ENCODE measurements at places on chromosomes 4 and X. TPM values are rescaled to one million over a fixed set of nuclear protein-coding genes. Genes with fewer than 3 reads are reported as not detected.

MAD2L1 gene
- total RNA-seq = 6.3 TPM

TCEANC gene
- 6.0 TPM for total RNA-seq

STOX2 gene
- 17.6 TPM for total RNA-seq

PAK3 gene
- total RNA-seq = 7.7 TPM

LRCH2 gene
- 28.9 TPM for total RNA-seq

GABRA4 gene
- 5.3 TPM for total RNA-seq

PF4V1 gene
- total RNA-seq = not detected

DNA sequence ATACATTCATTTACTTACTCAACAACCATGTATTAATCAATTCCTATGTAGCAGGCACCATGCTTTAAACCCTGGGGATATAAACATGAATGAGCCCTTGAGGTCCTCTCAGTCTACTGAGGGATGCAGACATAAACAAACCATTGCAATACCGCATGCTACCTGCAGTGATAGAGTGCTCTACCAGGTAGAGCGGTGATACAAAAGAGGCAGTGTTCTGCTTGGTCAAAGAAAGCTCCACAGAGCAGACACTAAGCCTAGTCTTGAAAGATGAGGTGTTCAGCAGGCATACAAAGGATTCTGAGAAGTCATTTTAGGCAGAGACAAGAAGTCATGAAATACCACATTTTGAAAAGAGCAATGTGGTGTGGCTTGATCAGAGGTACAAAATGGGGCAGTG is 26.9 kb upstream of the AMOT start:
- no peak for DNase-seq

DNA sequence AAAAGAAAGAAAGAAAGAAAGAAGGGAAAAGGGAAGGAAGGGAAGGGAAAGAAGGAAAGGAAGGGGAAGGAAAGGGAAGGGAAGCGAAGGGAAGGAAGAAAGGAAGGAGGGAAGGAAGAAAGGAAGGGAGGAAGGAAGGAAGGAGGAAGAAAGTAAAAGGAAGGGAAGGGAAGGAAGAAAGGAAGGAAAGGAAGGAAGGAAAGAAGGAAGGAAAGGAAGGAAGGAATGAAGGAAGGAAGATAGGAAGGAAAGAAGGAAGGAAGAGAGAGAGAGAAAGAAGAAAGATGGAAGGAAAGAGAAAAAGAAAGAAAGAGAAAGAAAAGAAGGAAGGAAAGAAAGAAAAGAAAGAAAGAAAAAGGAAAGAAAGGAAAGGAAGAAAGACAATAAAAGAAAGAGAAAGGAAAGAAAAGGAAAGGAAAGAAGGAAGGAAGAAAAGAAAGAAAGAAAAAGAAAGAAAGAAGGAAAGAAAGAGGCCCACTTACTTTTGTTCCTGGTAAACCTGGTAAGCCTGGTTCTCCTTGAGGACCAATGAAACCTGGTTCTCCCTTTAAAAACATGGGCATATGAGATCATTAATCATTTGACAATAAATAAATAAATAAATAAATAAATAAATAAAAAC is 105.9 kb upstream of the ETNPPL start:
- DNase-seq = no peak

DNA sequence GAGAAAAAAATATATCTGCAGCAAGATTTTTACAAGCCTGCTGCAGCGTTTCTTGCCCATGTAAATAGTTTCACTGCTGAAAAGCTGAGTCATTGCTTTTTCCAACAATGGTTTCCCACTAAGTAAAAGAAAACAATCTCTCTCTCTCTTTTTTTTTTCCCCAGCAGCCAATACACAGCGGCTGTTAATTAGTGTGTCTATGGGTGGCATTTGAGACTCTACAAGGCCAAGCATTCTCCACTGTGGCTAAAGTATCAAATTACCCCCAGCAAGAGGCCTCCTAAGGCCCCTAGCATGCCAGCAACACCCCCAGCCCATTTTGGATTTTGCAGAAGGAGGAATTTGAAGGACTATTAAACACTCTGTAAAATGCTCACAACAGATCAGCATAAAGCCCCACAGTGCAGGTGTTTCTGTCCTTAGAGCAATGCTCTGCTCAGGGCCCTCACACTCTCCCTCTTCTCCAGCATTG is 837.4 kb downstream of the TRIML1 start:
- DNase-seq = peak; percentile 1

DNA sequence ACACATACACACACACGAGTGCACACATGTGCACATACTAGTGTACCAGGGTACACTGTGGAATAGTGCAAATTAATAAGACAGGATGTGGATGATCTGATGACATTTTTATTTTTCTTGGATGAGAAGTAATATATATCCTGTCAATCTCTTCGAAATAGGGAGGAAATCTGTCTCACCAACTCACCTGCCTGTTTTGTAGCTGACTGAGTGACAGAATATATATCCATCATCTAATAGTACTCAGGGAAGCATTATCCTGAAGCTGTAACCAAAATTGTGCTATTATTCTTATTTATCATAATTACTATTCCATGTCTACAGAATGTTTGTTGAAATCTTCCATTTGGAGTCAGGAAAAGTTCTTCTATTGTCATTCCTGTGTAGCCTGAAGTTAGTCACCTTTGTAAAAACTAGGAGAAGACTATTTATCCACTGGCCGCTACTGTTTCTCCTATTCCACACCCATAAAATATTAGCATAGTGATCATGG is 888.0 kb downstream of the TRAM1L1 start:
- no peak for DNase-seq

GRCh38 chrX:24242649-24243175 is 71.2 kb downstream of the SUPT20HL2 start:
- DNase-seq = no peak

DNA sequence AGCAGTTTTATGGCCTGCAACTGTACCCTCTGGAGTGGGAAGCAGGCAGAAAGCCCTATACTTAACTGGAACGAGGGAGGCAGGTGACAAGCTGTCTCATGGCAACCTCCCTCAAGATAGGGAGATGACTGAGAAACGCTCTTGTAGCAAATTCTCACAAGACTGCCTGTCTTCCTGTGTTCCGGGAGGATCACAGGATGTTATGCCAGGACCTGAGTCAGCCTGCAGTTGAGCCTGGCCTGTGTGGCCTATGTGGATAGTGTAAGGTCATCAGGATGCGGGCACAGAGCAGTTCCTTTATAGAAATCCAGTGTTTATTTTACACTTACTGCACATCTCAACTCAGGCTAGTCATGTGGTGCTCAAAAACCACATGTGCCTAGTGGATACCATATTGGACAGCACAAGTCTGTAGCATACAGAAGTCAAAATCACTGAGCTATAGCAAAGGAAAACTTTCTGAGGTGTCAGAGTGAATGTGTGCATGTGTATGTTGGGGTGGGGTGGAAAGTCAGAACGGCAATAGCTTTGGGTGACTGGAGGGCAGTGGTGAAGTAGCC is 25.2 kb downstream of the TAF7L start:
- no peak for DNase-seq

DNA sequence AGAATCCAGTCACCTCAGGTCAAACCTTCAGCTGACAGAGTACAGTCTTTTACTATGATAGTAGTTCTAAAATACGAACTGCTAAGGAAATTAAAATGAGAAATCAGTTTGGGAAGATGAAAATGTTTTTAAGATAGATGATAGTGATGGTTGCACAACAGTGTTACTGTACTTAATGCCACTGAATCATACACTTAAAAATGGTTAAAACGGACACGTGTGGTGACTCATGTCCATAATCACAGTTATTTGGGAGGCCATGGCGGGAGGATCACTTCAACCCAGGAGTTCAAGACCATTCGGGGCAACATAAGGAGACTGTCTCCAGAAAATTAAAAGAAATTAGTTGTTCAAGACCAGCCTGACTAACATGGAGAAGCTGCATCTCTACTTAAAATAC is 41.4 kb downstream of the ABHD18 start:
- DNase-seq = no peak

DNA sequence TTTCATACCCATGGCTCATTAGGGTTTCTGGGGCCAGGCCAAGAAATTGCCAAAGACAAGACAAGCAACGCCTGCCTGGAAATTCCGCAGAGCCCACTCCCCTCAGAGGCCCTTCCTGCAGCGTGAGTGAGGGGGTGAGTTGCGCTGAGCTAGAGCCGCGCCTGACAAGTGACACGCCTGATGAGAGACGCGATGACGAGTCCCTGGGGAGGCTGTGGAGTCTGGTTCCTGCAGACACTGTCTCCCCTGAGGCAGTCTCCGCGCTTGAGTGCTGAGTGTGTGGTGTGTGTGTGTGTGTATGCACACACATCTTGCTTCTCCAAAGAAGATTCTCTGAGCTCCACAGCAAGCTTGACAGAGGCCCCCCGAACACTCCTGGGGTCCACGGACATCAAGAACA is 269.8 kb downstream of the BCOR start:
- DNase-seq = no peak

DNA sequence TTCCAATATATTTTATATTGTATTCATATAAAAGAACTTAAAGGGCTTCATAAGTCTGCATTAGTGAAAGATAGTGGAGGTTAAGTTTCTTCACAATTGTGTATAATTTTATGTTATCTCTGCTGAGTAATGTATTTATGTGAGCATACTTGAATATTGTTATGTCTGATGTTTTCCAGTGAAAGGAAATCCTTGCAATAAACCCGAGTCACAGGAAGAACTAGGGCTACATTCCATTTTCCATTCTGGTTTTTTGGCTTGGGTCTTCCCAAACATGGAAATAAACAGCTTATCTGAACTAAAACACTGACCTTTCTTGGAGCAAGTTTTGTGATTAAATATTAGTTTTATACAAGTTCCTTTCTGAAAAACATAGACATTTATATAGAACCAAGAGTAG is 231.3 kb upstream of the GPRIN3 start:
- no peak for DNase-seq

- DNase-seq = no peak
Measured at GRCh38 chr4:81786766-81787165, 315.1 kb upstream of the RASGEF1B start.

DNA sequence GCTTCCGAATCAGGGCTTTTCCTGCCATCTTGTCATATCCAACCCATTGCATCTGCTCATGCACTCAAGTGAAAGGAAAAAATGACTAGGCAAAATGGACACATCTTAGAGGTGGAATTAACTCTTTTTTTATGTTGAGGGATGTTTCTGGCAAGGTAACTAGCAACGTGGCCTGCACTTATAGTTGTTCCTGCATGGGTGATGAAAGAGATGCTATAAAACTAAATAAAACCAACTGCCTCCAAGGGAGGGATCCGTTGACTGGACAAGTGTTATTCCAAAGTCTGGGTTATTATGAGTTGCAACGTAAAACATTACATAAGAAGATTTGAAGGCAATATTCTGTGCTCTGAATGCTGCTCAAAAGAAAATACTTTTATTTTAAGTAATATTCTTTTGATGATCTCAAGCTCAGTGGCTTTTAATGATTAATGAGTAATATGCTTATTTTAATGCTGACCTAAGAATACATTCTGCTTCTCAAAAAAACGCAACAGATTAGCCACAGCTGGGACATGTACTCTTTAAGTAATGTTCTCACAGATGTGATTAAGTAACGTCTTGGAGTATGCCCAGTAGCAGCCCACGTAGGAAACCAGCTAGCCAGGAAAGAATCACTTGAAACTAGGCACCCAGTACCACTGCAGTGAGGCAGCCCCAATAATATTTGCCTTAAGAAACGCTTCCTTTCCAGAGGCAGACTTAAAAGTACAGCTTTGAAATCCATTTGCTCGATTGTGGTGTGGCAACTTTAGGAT is 27.4 kb downstream of the KLF3 start:
- peak; percentile 75 for DNase-seq

GRCh38 chrX:131795442-131796229 is 227.5 kb upstream of the STK26 start:
- no peak for DNase-seq

DNA sequence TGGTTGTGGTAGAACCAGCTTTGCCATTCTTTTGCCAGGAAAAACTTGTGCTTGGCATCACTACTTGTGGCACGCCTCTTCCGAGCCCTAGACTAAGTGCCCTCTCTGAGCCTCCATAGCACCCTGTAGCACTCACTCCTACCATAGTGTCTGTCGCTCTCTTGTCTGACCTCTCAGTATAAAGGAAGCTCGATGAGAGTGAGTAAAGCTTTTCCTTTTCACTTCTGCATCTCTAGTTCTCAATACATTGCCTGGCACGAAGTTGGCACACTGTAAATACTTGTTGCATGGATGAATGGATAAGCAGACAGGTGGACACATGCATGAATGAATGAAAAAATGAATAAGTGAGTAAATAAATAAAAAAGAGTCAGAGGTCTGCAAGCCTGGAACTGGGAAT is 48.3 kb downstream of the TLR10 start:
- no peak for DNase-seq

DNA sequence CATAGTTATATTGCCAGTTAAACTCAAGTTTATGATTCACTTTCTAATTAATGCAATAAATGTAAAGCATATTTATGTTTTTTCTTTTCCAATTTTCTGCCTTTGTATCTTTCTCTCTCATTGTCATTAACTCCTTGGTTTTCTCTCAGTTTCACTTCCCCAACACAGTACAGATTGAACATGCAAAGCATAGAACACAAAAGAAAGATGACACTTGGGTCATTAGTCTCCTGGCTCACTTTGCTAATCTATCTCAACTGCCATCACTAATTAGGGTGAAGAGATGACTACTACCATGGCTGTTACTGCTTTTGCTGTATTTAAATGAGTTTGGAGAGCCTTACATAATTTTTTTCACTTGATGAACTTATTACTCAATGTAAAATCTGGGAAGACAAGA is 12.3 kb upstream of the NAA11 start:
- DNase-seq = no peak

DNA sequence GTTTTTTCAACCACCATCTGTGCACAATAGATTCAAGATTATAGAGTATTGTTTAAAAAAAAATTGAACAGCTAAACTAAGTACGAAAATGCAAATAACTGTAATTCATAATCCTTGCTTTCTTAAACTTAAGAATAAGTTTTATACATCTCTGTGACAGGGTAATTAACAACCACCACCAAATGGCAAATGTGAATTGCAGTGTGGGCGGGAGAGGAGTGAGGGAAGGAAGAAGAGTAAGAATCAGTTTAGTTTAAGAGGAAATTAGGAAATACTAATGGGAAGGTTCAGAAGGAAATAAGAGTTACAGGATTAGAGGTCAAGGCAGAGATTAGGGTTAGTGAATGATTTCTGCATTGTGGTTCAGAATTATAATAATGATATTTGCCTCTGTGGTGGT is 430.9 kb downstream of the SPRY1 start:
- DNase-seq = no peak

GRCh38 chrX:148507418-148507817 is 7.0 kb downstream of the AFF2 start:
- DNase-seq = no peak

- no peak for DNase-seq
Measured at GRCh38 chrX:18887825-18888212, 96.1 kb downstream of the PHKA2 start.

- DNase-seq = peak; percentile 13
Measured at GRCh38 chrX:43805579-43805978, 76.7 kb downstream of the MAOB start.
